ENCODE measurements at places on chromosomes 12 and 14.

DNA sequence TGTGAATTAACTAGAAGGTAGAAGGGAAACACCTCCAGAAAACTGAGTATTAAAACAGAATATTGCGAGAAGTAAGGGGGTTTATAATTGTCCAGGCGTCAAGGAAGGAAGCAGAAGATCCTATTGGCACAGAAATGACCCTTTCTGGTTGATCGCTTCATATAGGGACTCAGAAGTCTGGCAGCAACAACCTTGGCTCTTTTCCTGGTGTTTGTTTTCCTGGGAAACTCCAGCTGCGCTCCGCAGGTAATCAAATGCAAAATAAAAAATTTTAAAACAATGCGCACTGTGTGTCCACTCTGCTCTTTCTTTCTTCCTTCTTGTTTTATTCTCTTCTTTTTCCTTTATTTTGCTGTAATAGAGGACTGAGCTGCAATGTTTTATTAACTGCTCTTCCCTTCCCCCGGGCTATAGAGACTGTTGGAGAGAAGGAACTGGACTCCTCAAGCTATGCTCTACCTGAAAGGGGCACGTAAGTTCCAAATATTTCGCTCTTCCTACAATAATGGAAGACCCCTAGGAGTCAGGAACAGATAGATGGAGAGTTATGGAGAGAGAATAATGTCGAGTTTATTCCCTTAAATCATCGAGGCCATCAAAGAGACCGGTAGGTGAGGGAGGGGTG is 737 bp downstream of the SPX start:
- DNase-seq = no peak

- no peak for DNase-seq
Measured at GRCh38 chr14:65169351-65169750, 67.0 kb upstream of the MAX start.

DNA sequence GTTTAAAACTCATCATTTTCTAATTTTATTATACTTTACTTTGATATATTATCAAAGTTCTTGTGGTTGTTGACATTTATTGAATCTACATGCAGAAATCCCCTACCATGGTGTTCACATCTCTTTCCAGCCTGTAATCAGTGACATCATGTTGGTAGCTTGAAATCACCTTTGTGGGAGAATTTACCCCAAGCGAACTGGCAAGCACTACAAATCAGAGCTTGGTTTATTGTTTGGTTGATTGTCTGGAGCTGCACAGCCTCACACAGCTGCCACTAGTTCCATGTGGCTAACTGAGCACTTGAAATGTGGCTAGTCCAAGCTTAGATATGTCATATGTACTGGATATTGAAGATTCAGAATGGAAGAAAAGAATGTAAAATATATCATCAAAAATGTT is 15.4 kb upstream of the KRT5 start:
- DNase-seq = no peak

- DNase-seq = no peak
Measured at GRCh38 chr14:75825147-75825592, 156.6 kb downstream of the TGFB3 start.

DNA sequence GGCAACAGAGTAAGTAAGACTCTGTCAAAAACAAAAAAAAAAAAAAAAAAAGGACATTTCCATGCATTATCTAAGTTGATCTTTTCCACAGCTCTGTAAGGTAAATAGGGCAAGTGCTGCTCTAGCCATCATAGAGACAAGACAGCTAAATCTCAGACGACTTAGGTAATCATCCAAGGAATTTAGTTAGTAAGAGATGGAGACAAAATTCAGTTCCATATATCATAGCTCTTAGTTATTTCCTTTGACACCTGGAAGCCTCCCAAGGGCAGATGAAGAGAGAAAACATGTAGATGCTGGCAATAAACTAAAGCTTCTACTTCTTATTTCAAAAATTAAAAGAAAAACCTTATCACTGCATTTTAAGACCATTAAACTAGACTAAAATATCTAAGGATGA is 48.7 kb downstream of the ST8SIA1 start:
- no peak for DNase-seq

DNA sequence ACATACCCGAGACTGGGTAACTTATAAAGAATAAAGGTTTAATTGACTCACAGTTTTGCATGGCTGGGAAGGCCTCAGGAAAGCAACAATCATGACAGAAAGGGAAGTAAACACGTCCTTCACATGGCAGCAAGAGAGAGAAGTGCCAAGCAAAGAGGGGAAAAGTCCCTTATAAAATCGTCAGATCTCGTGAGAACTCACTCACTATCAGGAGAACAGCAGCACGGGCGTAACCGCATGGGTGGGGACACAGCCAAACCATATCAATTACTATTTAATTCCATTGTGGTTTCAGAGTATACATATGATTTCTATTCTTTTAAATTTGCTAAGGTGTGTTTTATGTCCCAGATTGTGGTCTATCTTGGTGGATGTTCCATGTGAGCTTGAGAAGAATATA is 117.9 kb downstream of the SCAF11 start:
- no peak for DNase-seq

GRCh38 chr12:88303335-88303734 is 161.2 kb downstream of the TMTC3 start:
- no peak for DNase-seq

- no peak for DNase-seq
Measured at GRCh38 chr12:53947743-53948142, 7.0 kb upstream of the HOXC12 start.

Measured in coronary artery (tissue), 2 donors.